ENCODE measurements at places on chromosomes 16 and 17.

DNA sequence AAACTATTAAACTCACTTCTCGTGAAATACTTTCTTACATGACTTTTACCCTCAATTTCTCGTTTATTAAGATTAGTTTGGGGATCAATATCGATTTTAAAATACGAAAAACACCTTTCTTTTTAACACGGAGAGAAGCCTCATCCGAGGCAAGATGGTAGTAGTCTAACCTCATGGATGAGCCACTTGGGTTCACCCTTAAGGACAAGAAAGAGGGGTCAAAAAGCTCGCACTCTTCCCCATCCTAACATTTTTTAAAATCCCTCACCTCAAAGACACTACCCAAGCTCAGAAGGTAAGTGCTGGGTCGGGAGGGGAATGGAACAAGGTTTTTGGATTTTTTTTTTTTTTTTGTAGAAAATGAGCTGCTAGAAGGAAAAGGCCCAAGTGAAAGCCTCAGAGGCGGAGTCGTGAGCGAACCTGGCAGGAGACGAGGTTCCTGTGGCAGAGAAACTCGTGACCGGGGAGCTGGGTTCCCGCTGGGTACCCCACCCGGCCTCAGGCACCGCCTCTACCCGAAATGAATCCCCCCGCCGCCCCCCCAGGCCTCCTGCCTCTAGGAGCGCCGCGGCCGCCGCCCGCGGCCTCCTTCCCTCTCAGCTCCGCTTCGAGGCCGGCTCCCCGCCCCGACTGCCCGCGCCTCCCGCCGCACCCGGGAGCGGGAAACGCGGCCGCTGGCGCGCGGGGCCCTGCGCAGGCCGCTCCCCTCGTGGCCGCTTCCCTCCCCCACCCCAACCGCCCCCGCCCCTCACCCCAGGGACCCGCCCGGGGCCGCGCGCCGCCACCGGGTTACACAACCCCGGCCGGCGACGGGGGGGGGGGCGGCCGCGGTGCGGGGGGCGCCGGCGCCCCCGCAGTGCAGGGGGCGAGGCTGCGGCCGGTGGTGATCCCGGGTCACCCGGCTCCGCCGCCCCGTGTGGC, 1.6 kb downstream of the NUFIP2 start:
- peak overlapping the region; percentile 61 for H3K27ac ChIP-seq
- no peaks in the 10 kb centered on the region for H3K27me3 ChIP-seq
- peak; percentile 47 for DNase-seq
- H3K36me3 ChIP-seq, result peaks cover 56% of the 10 kb centered on the region

DNA sequence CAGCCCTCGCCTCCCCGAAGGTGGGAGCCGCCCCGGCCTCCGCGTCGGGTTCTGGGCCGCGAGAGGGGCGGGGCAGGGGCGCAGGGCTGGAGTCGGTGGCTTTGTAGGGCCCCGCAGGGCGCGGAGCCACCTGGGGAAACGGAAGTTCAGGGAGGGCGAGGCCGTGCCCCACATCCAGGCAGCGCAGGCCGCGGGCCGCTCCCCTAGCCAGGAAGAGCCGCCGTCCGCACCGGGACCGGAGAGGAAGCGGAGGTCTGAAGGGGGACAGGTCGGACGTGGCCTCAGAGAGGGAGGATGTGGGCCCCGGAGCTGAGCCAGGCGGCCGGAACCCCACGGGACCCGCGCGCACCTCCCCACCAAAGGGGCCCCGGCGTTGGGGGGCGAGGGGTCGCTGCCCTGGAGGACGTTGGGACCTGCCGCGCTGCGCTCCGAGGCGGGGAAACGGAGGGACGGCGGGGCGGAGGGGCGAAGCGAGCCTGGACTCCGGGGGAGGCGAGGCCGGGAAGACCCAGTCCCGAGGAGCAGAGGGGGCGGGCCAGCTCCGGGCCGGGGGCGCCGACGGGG, 482 bp upstream of the SLC16A3 start:
- no peak for DNase-seq
- H3K4me1 ChIP-seq, result no peaks in the 10 kb centered on the region
- peak overlapping the region; percentile 84 for H3K4me3 ChIP-seq
- peaks cover 9% of the 10 kb centered on the region for H3K36me3 ChIP-seq

GRCh38 chr17:71232801-71233559, 887.8 kb upstream of the SOX9 start:
- no peak overlapping the region for H3K27ac ChIP-seq
- no peak for DNase-seq
- no peak overlapping the region for H3K4me3 ChIP-seq
- H3K4me1 ChIP-seq, result no peaks in the 10 kb centered on the region
- H3K27me3 ChIP-seq, result no peaks in the 10 kb centered on the region
- no peaks in the 10 kb centered on the region for H3K36me3 ChIP-seq

- peaks cover 31% of the 10 kb centered on the region for H3K36me3 ChIP-seq
- peak overlapping the region; percentile 51 for H3K27ac ChIP-seq
- H3K27me3 ChIP-seq, result no peaks in the 10 kb centered on the region
These were observed 26.5 kb downstream of the STAT3 start for GRCh38 chr17:42361781-42362186.

GRCh38 chr16:66035096-66035495, 331.4 kb upstream of the CDH5 start:
- no peak overlapping the region for H3K4me3 ChIP-seq
- no peaks in the 10 kb centered on the region for H3K27me3 ChIP-seq
- H3K4me1 ChIP-seq, result no peaks in the 10 kb centered on the region
- no peaks in the 10 kb centered on the region for H3K36me3 ChIP-seq

- no peak overlapping the region for H3K27ac ChIP-seq
- H3K4me3 ChIP-seq, result peak overlapping the region; percentile 40
- H3K36me3 ChIP-seq, result no peaks in the 10 kb centered on the region
These were observed 8.1 kb upstream of the MT1E start for GRCh38 chr16:56617212-56618085.

DNA sequence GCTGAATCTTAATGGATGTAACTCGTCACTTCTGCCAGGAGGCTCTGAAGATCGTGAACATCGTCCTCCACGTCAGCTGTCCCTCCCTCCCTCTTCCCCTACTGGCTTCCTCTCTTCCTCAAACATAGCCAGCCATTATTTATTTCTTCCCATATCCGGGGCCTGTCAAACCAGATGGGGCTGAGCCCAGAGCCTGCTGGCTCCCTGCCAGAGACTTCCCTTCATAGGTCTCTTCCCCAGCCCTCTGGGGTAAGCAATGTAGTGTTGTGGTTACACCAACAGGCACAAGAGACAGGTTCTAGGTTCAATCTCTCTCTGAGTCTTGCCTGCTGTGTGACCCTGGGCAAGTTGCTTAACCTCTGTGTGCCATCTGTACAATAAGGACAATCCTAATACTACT, 40.1 kb upstream of the ZFP90 start:
- DNase-seq, result no peak
- no peaks in the 10 kb centered on the region for H3K27me3 ChIP-seq
- H3K4me1 ChIP-seq, result peaks cover 11% of the 10 kb centered on the region
- no peak overlapping the region for H3K27ac ChIP-seq
- no peaks in the 10 kb centered on the region for H3K36me3 ChIP-seq

DNA sequence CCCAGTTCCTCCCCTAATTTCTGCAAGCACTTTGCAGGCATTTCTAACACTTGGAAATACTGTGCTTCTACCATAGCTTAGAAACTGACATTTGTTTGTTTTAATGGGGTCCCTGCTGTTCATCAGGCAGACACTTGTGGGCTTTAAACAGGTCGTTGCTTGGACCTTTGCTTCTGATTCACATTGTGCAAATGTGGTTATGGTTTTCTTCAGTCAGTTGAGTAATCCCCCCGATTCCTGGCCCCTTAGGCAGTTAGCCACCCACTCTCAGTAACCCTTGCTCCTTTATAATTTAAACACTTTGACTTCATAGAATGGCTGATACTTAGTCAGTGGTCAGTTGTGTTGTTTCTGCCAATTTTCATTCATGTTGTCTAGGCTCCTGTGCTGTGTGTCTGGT, 39.4 kb downstream of the SLC47A1 start:
- no peak overlapping the region for H3K27ac ChIP-seq
- H3K27me3 ChIP-seq, result peaks cover 10% of the 10 kb centered on the region
- no peaks in the 10 kb centered on the region for H3K36me3 ChIP-seq
- DNase-seq, result no peak
- H3K4me3 ChIP-seq, result no peak overlapping the region

DNA sequence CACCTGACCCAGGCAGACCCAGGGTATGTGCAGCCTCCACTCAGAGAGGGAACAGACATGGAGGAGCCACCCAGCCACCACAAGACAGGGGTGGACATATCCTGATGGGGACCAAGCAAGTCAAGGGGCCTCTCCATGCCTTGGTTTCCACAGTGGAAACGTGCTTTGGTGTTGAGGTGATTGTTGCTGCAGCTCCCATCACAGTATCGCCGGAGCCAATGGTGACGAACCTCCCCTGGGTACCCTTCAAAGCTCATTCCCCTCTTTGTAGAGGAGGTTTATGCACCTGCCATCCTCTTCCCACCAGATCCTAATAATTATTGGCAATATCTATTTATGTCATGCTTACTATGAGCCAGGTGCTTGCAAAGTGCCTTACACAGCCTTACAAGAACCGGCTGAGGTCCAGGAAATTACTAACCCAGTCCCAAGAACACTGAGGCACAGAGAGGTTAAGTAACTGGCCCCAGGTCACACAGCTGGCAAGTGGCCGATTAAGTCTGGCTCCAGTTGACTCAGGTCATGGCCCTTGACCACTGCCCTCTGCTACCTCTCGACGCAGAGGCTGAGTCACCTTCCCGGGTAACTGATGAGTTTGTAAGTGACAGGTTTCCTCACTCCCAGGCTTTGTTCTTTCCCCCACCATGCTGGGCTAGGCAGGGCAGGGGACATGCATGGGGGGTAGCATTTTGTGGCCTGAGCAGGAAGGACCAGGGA, 20.6 kb downstream of the SLC12A3 start:
- no peaks in the 10 kb centered on the region for H3K36me3 ChIP-seq
- H3K4me3 ChIP-seq, result no peak overlapping the region
- no peak overlapping the region for H3K27ac ChIP-seq
- no peak for DNase-seq

GRCh38 chr16:7315813-7316212, 16.8 kb upstream of the RBFOX1 start:
- H3K36me3 ChIP-seq, result no peaks in the 10 kb centered on the region
- no peak overlapping the region for H3K4me3 ChIP-seq
- H3K27ac ChIP-seq, result no peak overlapping the region
- no peaks in the 10 kb centered on the region for H3K27me3 ChIP-seq

GRCh38 chr17:74146196-74146595, 57.3 kb upstream of the RPL38 start:
- no peaks in the 10 kb centered on the region for H3K4me1 ChIP-seq
- no peak overlapping the region for H3K27ac ChIP-seq
- H3K36me3 ChIP-seq, result no peaks in the 10 kb centered on the region
- H3K27me3 ChIP-seq, result peaks cover 52% of the 10 kb centered on the region
